ENCODE measurements at places on chromosomes 12 and 14. TPM values are rescaled to one million over a fixed set of nuclear protein-coding genes. Genes with fewer than 3 reads are reported as not detected.

GALNT6 gene
- 74.2 TPM for polyA plus RNA-seq

GRCh38 chr14:54189748-54190354, 207.0 kb upstream of the CDKN3 start:
- peak; percentile 89 for DNase-seq

DNA sequence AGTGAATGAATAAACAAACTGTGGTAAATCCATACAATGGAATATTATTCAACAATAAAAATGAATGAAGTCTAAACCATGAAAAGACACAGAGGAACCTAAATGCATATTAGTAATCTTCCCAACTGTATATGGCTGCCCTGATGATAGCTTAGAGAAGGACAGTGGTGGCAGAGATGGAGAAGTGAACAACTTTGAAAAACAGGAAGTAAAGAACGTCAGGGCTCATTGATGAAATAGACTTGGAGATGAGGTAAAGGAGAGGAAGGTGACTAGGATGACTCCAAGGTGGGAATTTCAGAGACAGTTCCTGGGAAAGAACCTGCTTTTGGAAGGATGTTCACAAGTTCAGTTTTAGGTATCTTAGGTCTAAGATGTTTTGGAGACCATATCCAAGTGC, 36.3 kb upstream of the NT5DC3 start:
- no peak for DNase-seq

CCDC198 gene
- not detected for polyA plus RNA-seq
